ENCODE measurements at places on chromosomes 11 and 22. TPM values are rescaled to one million over a fixed set of nuclear protein-coding genes. Genes with fewer than 3 reads are reported as not detected.

RAG2 gene
- not detected for total RNA-seq

NTM gene
- 8.3 TPM for total RNA-seq

OR51B5 gene
- total RNA-seq: not detected

OR10A5 gene
- total RNA-seq: not detected

MYO7A gene
- total RNA-seq: not detected

PLAAT3 gene
- total RNA-seq: 0.46 TPM

MEI1 gene
- 0.09 TPM for total RNA-seq

TOMT gene
- total RNA-seq: not detected

ABTB2 gene
- 46.3 TPM for total RNA-seq

RAB39A gene
- total RNA-seq: 17.2 TPM

DMC1 gene
- 1.7 TPM for total RNA-seq

BCL2L13 gene
- 52.9 TPM for total RNA-seq

CYTH4 gene
- not detected for total RNA-seq

YPEL1 gene
- total RNA-seq: 3.6 TPM

PRODH gene
- total RNA-seq: 10.9 TPM

KCNJ1 gene
- not detected for total RNA-seq

VWCE gene
- total RNA-seq: 8.6 TPM

DDI1 gene
- not detected for total RNA-seq

MS4A6A gene
- not detected for total RNA-seq

All from A673 (cell line).